ENCODE measurements at places on chromosomes 4 and X.

DNA sequence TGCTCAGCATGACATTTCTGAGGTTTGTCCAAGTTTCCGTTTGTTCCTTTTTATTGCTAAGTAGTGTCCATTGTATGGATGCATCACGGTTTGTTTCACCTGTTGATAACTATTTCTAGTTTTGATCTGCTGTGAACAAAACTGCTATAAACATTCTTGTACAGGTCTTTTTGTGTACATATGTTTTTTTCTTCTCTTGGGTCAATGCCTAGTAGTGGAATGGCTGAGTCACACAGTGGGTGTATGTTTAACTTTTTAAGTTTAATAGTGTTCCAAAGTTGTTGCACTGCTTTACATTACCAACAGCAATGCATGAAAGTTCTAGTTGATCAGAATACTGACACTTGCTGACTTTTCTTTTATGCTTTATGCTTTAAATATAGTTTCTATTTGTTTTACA, 76.7 kb downstream of the MAOB start:
- DNase-seq, result no peak

DNA sequence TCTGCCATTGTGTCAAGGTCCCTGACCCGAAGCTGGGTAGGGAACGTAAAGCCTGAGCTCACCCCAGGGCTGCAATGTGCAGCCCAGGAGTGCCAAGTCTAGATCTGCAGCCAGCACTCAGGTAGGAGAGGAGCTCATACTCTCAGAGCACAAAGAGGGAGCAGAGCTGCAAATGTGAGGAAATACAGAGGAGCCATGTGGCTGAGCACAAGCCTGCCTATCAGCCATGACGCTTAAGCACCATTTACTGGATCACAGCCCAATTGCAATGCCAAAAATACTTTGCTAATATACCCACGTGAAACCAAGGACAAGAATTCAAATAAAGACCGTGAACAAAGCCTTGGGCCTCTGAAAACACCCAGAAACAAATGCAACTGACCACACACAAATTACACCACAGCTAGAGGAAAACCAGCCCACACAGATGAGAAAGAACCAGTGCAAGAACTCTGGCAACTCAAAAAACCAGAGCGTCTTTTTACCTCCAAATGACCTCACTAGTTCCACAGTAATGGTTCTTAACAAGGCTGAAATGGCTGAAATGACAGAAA, 69.0 kb upstream of the HPF1 start:
- DNase-seq, result no peak

DNA sequence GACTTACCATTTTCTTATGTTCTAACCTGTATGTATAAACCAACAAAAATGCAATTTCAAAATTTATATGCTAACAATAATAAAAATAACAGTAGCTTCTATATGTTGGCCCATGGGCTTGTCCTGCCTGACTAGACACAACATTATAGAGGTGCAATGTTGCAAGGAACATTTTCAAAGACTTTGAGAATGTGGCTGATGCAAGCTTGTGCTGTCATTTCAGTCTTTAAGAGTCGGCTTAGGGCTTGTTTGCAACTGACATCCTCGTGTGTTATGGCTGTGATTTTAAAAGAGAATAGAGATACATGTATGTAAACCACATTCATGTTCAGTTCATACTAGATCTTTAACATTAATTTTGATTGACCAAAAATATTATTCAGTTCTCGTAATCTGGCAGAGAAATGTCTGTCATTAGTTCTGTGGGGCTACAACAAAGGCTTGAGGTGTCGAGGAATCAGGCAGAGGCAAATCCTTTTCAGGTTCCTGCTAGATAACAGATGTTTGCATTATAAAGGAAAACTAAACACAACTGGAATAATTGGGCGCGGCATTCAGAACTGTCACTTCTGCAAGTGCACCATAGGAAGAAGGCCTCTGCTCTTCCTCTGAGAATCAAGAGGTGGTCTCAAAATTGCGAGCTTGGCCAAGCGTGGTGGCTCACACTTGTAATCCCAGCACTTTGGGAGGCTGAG, 13.1 kb downstream of the TMSB4X start:
- DNase-seq, result no peak

DNA sequence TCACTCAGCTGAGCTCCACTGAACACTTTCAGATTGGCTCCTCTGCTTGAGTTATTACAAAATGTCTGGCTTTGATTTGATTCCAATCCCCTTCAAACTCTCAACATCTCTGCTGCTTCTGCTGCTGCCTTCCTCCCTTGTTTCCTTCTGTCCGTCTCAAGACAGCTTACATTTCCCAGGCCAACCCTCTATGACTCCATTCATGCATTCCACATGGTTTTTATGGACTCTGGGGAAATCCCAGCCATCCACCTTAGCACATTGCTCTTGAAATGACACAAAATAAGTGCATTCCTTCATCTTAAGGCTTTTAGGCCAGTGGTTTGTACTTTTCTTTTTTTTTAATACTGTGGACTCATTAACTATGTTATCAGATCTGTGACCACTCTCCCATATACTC, 68.5 kb upstream of the TMEM164 start:
- no peak for DNase-seq

DNA sequence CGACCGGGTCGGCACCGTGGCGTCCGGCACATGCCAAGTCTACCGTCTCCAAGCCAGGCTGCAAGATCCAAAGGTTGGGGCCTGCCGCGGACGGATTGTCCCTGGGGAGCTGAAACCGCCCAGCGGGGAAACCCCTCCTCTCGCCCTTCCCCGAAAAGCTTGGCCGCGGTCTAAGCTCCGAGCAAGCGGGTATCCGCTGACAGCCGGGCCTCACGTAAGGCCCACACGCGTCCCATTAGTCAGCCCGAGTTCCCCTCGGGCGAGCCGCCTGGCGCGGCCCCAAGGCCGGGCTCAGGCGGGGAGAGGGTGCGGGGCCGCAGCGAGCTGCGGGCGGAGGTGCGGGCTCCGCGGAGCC, 6.8 kb upstream of the BCOR start:
- DNase-seq, result no peak

DNA sequence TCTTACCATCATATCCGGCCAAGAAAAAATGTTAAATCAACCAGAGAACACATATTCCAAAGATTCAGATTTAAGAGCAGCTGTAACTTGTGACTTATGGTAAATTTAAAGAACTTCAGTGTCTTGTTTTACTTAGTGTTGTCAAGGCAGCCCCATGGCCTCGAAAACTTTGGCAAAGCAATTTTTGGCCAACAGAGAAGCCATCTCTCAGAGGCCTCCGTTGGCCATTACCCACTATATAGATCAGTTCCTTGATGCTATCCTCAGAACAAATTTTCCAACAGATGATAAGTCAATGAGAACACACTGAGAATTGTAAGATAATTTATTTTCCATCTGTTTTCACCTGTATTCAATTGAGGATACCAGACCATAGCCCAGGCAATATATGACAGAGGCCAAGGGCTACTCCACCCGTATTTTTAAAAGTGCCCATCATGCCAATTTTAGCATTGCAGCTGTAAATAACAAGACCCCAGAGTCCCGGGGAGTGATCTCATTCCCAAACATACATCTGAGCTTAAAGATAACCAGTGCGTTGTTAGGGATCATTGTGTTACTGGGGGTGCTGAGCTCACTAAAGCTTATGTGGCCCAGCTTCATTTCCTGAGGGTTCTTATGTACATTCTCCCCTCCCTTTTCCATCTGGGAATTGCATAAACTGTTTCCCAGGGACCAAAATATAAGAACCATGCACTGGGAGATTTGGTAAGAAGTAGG, 50.0 kb upstream of the PDHA1 start:
- no peak for DNase-seq

GRCh38 chrX:114500622-114501021, 83.3 kb upstream of the HTR2C start:
- no peak for DNase-seq

GRCh38 chrX:72313707-72314641, 8.3 kb upstream of the CITED1 start:
- DNase-seq, result no peak

GRCh38 chrX:48573690-48574269, 504 bp upstream of the RBM3 start:
- DNase-seq, result no peak

DNA sequence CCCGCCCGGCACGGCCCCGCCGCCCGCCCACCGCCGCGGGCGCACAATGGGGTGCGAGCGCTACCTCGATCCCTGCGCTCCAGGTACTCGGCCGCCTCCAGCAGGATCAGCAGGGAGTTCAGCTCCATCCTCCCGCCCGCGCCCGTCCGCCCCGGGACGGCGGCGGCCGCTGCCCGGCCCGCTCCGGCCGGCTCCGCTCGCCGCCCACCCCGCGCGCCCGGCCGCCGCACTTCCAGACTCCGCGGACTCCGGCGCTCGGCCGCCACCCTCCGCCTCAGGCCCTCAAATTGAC, at the start of gene MXD4:
MXD4 (minus strand) TSS at position 257 of the 292 bp plus-strand sequence; CDS start at position 128, 129 bp downstream.
- DNase-seq, result no peak

Data from globus pallidus (tissue), 1 donor.